Karpas-422 (cell line): ENCODE measurements at places on chromosomes 7 and 10. TPM values are rescaled to one million over a fixed set of nuclear protein-coding genes. Genes with fewer than 3 reads are reported as not detected.

GRCh38 chr7:28686418-28686800 lies 271.7 kb downstream of the TRIL start:
- no peak for DNase-seq
- peaks cover 24% of the 10 kb centered on the region for H3K4me1 ChIP-seq
- H3K4me3 ChIP-seq = no peak overlapping the region
- no peaks in the 10 kb centered on the region for H3K27me3 ChIP-seq
- no peaks in the 10 kb centered on the region for H3K36me3 ChIP-seq
- no peak overlapping the region for H3K27ac ChIP-seq

DNA sequence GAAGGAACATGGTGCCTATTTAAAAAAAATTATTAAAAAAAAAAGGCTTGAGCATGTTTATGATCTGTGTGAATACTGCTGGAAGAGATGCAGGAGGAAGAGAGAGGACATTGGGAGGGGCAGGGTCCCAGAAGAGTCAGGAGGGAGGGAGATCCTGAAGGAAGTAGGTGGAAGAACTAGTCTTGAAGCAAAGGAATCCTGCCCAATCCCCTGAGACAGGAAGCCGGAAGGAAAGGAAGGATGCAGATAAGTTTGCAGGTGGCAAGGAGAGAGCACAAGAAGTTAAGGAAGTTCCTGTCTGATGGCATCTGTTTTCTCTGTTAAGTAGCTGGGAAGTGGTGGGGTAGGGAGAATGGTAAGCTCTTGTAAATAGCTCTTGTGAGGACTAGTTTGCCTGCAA lies 318.5 kb downstream of the DOCK4 start:
- no peaks in the 10 kb centered on the region for H3K36me3 ChIP-seq
- H3K27ac ChIP-seq = no peak overlapping the region

GRCh38 chr10:73588656-73589055 lies 2.5 kb downstream of the USP54 start:
- peaks cover 17% of the 10 kb centered on the region for H3K4me1 ChIP-seq
- H3K36me3 ChIP-seq = no peaks in the 10 kb centered on the region; the same call in 1 of the 2 replicates
- no peak overlapping the region for H3K27ac ChIP-seq
- DNase-seq = no peak
- H3K4me3 ChIP-seq = no peak overlapping the region

GRCh38 chr10:47015404-47015803 lies 104.2 kb downstream of the PTPN20 start:
- H3K27ac ChIP-seq = no peak overlapping the region
- no peak for DNase-seq
- no peaks in the 10 kb centered on the region for H3K27me3 ChIP-seq
- H3K4me1 ChIP-seq = no peaks in the 10 kb centered on the region

Gene OPALIN
- not detected in 2 replicates for total RNA-seq

Gene MINDY4
- 1.5 and 2.5 TPM in 2 replicates for total RNA-seq

Gene PRLHR
- total RNA-seq = not detected in 2 replicates

Gene THSD7A
- 0.29 TPM in 1 of 2 replicates, not detected in the other for total RNA-seq

Gene FAM3C
- total RNA-seq = 16.8 and 26.1 TPM in 2 replicates

Gene CCSER2
- 3.5 and 12.4 TPM in 2 replicates for total RNA-seq
